Occipital lobe (tissue), 3 donors: ENCODE measurements at places on chromosomes 5 and 9. TPM values are rescaled to one million over a fixed set of nuclear protein-coding genes. Genes with fewer than 3 reads are reported as not detected.

The WHRN gene
- 0.94 TPM for total RNA-seq

The ZFYVE16 gene
- total RNA-seq, result 57.1 TPM

The ABO gene
- total RNA-seq, result under 0.01 TPM

The RFESD gene
- 1.4 TPM for total RNA-seq

The INSL4 gene
- total RNA-seq, result not detected

The TMEM252 gene
- not detected for total RNA-seq

The TNFSF8 gene
- total RNA-seq, result 1.1 TPM

The ENTPD2 gene
- 0.16 TPM for total RNA-seq

The SLC36A2 gene
- total RNA-seq, result not detected

The GPR150 gene
- total RNA-seq, result not detected

The SLC23A1 gene
- total RNA-seq, result not detected

The MTAP gene
- total RNA-seq, result 20.3 TPM

The LHX3 gene
- total RNA-seq, result not detected

The CDH10 gene
- 50.1 TPM for total RNA-seq

The NRG2 gene
- total RNA-seq, result 4.1 TPM

The ITK gene
- total RNA-seq, result 0.16 TPM

The TENT4A gene
- 20.7 TPM for total RNA-seq

The PCDHA8 gene
- total RNA-seq, result 11.1 TPM

The FOXD1 gene
- 0.94 TPM for total RNA-seq

The CAMK2A gene
- total RNA-seq, result 14.0 TPM

The POLK gene
- total RNA-seq, result 56.5 TPM

The PCA3 gene
- 0.16 TPM for total RNA-seq

The PCDHB3 gene
- total RNA-seq, result 10.3 TPM

The IFNA21 gene
- not detected for total RNA-seq

The IRX1 gene
- not detected for total RNA-seq

The TIMD4 gene
- not detected for total RNA-seq

The PCDHB13 gene
- total RNA-seq, result 9.2 TPM

The HTR1A gene
- total RNA-seq, result 18.2 TPM

The CARD6 gene
- 1.6 TPM for total RNA-seq

The CARD9 gene
- 0.47 TPM for total RNA-seq

The TMEM161B gene
- total RNA-seq, result 58.3 TPM

The IFNA2 gene
- total RNA-seq, result not detected

The NSMF gene
- 35.7 TPM for total RNA-seq

The CXCL14 gene
- total RNA-seq, result 9.5 TPM

The MELK gene
- 5.9 TPM for total RNA-seq

The ZMAT2 gene
- 47.1 TPM for total RNA-seq

The SCGB3A2 gene
- not detected for total RNA-seq

The OR1B1 gene
- total RNA-seq, result 0.62 TPM

The IL3 gene
- not detected for total RNA-seq

The SELENOP gene
- total RNA-seq, result 53.7 TPM

The DOK3 gene
- 3.0 TPM for total RNA-seq

The ABCA1 gene
- total RNA-seq, result 27.3 TPM

The INSL6 gene
- total RNA-seq, result not detected

The CPLANE1 gene
- total RNA-seq, result 65.4 TPM

The CYSRT1 gene
- total RNA-seq, result not detected

The UGT3A1 gene
- not detected for total RNA-seq

The OLFM1 gene
- 77.8 TPM for total RNA-seq

The DDX4 gene
- not detected for total RNA-seq

The TMEM215 gene
- 1.1 TPM for total RNA-seq

The ZFP2 gene
- 9.4 TPM for total RNA-seq
